ENCODE measurements at places on chromosomes 4 and X.

DNA sequence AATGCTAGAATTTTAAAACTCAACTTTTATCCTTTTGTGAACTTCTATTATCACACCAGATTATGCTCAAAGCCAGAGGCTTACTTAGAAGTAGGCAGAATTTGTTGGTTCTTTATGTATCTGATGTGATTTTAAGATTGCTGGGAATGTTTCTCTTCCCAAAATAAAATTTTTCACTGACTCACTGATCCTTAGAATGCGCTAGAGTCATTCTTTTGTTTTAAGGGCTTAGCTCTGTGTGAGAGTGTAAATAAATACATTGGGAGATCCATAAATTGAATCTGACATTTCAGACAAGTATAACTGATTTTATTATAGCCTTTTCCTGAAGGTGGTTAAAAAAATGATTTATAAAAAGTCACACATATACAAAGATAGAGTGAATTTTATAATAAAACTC, 101.3 kb downstream of the LARP1B start:
- no peak for DNase-seq

GRCh38 chr4:140125374-140125773, 28.6 kb downstream of the MAML3 start:
- DNase-seq = no peak

DNA sequence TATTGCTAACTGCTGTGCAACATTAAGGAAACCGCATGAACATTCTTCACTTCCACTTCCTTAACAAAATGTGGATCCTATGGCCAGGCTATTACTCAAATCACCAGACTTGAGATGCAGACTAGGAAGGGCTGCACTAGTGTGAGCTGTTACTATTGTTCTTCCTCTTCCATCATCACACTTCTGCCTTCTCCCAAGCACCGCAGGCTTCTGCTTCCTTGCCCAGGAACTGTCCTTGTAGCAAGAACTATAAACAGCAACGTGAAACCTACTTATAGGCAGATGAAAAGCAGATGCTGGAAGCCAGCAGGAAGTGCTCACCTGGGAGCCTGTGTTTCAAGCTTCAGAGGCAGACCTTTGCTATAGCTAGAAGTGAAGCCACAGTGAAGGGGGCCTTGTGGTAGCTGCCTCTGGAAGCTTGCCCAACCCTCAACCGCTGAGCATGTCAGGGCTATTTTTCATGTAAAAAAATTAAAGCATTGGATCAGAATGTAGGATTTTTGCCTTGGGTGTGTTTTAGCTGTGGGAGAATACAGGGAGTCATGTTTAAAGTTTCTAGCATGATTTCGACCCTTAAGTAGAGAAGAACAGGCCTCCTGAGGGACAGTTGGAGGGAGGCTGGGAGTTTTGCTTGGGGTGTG, 43.9 kb downstream of the CLNK start:
- no peak for DNase-seq

GRCh38 chr4:159105761-159106243, 2.9 kb downstream of the RAPGEF2 start:
- DNase-seq = peak; percentile 3

DNA sequence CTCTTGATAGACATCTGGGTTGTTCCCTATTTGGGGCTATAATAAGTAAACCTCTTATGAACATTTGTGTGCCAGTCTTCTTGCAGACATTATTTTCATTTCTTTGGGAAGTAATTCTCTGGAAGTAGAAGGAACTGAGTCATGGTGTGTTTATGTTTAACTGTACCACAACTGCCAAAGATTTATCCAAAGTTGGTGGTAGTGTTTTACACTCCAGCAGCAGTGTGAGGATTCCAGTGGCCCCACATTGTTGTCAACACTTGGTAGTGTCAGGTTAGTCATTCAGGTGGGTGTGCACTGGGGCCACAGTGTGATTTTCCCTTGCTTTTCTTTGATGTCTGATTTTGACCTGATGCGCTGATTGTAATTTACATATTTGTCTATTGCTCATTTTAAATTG, 5.0 kb upstream of the UVSSA start:
- no peak for DNase-seq

GRCh38 chrX:103861200-103861599, 29.1 kb upstream of the RAB9B start:
- no peak for DNase-seq

- no peak for DNase-seq
These were observed 138.4 kb upstream of the HCCS start for GRCh38 chrX:10972706-10973105.

- DNase-seq = no peak
These were observed 22.4 kb upstream of the TSPAN5 start for GRCh38 chr4:98680806-98681205.

DNA sequence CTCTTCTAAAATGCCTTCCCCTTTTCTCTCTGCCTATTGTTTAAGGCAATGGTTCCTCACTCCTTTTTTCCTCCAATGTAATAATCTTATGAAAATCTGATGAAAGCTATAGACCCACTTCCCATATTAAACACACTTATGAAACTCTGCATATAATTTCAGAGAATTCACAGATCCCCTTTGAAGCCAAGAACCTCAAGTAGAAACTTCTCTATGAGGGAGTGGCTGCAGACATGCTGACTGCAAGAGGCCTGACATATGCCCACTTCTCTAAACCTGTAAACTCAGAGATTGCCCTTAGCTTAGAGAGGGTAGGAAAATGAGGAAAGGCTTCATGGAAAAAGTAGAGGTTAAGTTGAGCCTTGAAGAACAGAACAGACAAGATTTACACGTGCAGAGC, 37.6 kb downstream of the TAB3 start:
- no peak for DNase-seq

DNA sequence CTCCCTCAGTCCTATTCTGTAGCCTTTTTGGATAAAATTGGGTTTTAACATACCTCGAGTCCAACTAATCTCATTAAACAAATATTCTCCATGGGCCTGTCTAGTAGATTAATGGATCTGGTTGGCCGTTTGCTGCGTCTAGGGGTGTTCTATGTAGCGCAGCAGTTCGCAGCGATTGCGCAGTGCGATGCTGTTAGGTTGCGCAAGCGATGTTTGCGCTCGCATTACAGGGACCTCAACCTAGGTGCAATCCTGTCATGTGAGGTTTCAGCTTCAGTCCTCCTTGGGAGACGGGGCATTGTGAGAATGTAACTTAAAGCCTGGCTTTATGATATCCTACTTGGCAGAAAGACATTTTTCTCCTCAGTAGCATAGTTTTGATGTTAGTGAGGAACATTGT, 14.0 kb downstream of the OGT start:
- no peak for DNase-seq

GRCh38 chr4:11312389-11312788, 116.3 kb downstream of the HS3ST1 start:
- DNase-seq = no peak

DNA sequence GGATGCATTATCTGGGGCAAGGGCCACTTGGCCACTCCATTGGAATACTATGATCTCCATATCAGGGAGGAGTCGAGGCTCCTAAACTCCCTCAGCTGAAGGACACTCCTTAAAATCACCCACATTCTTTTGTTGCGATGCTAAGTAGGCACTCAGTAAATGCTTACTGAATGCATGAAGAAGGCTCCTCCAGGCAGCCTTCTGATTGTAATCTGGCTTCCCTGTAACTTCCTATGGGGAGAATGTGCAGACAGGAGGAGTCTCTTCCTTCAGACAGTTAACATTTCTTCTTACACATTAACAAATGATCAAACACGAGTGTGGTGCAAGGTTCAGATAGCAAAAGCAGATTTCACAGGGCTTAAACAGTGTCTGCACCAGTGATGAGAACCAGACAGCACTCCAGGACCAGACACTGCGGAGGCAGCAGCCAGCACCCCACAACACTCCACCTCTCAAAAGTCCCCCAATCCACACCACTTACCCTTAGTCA, 21.4 kb upstream of the USO1 start:
- DNase-seq = no peak

- no peak for DNase-seq
These were observed 234.2 kb upstream of the MID1 start for GRCh38 chrX:10854594-10854993.

- peak; percentile 46 for DNase-seq
These were observed 249.3 kb upstream of the PRKX start for GRCh38 chrX:3962511-3963311.

GRCh38 chr4:337932-338758, 531 bp downstream of the ZNF141 start:
- no peak for DNase-seq

DNA sequence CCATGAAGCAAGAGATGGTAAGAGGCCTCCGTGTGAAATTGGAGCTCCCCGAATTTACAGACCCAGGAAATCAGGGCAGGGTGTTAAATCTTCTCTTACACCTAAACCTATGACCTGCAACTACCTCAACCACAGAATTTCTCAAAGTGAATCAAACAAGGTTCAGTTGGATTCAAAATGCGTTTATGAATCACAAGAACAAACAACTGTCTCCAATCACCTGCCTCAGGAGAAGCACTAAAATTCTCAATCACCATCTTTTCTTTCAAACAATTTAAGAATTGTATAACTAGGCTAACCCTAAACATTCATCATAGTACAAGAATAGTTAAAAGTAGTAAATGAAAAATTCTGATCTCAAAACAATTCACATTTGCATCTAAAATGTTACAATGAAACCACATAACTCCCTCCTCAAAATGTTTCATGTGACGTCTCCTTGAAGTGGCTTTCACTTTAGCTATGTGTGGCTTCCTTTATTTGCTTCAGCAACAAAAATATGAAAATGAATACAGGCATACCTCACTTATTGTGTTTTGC, 19.2 kb downstream of the PPP3CA start:
- DNase-seq = no peak

GRCh38 chr4:79213010-79213409, 112.9 kb downstream of the NAA11 start:
- no peak for DNase-seq
